Activated CD4-positive, alpha-beta T cell treated with anti-CD3 and anti-CD28 coated beads, Interleukin-2, amount 50 U/mL, for 4 hours (primary cell): ENCODE measurements at places on chromosomes 6 and 20.

DNA sequence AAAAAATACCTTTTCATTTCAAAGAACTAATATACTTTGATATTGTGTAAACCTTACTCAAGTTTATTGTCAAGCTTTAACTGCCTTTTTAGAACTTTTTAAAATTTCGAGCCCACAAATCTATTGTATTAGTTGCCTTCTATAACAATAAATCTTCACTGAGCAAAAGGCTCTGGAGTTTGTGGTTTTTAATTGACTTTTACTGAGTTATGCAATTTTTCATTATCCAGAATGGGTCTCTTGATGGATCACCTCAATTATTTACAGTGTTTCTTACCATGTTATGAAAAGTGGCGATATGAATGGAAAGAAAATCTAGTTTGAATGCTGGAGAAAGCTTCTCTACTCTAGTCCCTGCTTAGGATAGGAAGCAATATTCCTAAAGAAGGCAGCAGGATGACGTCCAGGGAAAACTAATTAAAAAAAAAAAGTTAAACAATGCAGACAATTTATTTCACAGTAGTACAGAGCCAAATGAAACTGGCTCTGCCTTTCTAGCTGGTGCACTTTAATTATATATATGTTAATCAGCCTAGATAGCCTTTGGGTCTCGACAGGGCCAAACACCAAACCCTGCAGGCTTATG lies 5.0 kb downstream of the ID4 start:
- no peak for DNase-seq

DNA sequence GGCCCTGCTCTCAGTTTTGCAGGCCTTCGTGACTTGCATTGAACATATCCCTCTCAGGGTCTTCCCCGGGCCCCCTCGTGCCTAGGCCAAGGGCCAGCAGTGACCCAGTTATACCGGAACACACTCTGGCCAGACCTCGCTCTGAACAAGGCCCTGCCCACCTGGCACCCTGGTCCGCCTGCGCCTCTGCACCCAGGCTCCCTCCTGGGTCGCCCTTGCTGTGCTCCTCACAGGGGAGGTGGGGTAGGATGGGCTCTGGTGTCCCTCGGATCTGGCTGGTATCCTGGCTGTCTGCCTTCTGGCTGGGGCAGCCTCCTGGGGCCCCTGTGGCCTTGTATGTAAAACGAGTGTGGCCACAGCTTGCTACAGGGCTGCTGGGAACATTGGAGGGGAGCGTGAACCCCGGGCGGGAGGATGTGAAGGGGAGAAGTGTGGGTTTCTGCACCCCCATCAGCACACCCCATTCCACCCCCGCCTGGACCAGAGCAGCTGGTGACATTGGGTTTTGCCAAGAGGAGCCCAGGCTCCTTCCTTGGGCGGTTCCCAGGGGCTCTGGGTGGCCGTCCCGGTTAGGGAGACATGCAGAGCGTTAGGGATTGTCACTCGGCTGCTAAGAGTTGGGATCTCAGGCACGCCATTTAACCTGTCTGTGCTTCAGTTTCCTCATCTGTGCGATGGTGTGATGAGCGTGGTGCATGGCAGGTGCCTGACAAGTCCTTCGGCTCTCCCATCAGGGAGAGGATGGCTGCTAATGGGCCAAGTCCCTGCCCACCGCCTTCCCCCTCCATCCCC lies 17.5 kb downstream of the SRC start:
- no peak for DNase-seq

- no peak for DNase-seq
Observed at GRCh38 chr20:34012735-34013134, 19.0 kb downstream of the RALY start.

GRCh38 chr6:5516036-5516435 lies 254.7 kb downstream of the FARS2 start:
- no peak for DNase-seq

DNA sequence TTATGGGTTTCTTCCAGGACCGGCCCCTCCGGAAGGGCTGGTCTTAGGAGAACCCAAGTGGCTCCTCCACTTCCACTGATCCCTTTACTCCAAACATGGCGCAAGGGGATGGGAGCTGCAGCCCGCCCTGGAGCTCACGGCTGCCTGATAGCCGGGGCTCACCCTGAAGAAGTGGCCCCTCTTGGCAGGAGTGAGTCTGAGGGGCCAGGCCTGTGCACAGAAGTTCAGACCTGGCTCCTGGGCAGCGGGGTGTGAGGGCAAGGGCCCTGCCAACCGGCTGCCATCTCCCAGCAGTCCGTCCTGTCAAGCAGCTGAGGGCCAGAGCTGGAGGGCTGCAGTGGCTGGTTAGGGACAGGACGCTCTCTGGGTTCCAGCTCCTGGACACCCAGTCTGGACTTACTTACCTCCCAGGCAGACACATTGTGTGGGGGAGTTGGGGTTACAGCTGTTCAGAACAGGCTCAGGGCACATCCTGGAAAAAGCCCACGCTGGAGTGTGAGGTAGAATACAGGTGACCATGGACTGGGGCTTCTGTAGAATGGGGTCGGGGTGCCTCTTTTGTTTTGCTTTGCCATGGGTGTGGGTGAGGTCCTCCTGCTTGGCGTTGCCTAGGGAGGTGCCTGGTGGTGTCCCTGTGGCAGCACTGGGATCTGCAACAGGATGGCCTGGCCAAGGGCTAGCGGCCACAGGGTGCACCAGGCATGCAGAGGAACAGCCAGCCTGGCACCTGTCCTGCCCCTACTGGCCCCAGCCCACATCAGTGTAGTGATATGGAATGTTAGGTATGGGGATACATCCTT lies 88.4 kb downstream of the ASXL1 start:
- DNase-seq = no peak

- DNase-seq = no peak
Observed at GRCh38 chr6:116268589-116269293, 11.0 kb downstream of the TSPYL1 start.

- DNase-seq = no peak
Observed at GRCh38 chr6:138486249-138487101, 12.8 kb downstream of the NHSL1 start.

- DNase-seq = no peak
Observed at GRCh38 chr6:109477725-109478124, 5.3 kb downstream of the ZBTB24 start.

DNA sequence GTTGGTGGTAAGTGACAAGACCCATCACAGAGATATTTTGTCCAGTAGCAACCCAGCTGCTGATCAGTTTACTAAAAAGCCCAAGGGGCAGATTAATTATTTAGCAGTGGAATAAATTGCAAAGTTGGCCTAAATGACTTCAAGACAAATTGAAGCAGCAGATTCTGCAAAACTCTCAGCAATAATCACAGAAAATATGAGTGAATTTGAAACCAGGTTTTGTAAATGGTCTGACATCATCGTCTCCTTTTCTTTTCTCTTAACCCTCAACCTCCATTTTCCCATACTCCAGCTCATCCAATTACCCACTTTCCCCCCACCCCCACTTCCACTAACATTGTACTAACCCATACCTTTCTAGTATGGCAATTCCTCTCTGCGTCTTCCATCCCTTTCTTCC lies 11.3 kb upstream of the PTPRK start:
- DNase-seq = no peak

GRCh38 chr6:108744996-108745395 lies 103.2 kb upstream of the ARMC2 start:
- no peak for DNase-seq
